Stimulated activated CD4-positive, alpha-beta T cell treated with anti-CD3 and anti-CD28 coated beads, Interleukin-12 subunit alpha, Interleukin-12 subunit beta, amount 100 ng/mL, for 24 hours (primary cell): ENCODE measurements at places on chromosomes 13 and 19.

- no peak for DNase-seq
These were observed 10.9 kb downstream of the PEG3 start for GRCh38 chr19:56829596-56829995.

DNA sequence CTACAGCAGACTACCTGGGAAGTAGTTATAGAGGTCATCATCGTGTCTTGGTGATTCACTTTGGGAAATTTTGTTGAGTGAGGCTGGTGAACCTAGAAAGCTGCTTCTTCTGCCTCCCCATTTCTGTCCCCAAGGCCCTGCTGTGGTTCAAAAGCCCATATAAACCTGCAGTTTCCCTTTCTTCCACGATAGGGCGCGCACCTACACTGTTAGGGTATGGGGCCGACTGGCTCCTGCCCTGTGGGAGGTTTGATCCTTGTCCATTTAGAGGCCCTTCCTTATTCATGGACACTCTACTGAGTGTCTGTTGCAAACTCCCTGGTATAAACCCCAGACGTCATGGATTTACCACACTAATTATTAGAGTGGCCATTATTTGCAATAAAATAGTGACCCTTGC, 191.8 kb downstream of the GGACT start:
- no peak for DNase-seq

DNA sequence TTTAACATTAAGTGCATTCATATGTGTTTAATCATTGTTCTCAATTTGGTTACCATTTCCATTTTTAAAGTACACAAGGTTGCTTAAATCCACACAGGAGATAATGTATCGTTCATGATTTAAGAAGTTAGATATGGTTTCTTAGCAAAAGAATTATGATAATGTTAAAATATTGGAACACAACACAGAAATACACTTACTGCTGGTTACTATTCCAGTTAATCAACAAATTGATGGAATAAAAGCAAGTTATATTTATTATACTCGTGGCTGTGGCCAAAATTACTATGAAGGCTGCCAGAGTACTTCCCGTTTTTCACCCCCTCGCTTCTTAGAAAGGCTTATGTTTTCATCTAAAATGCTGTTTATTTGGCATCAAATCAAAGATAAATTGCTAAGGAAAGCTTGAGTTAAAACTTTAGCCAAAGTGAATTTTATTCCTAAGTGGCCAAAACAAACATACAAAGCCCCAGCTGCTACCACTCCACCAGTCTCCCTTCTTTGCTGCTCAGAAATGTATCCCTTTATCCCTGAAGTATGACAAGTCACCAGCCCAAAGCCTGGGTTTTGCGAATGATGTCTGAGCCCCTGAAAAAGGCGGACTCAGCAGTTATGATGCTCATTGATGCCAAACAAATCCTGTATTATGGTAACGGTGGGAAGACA, 27.7 kb downstream of the LCP1 start:
- no peak for DNase-seq

DNA sequence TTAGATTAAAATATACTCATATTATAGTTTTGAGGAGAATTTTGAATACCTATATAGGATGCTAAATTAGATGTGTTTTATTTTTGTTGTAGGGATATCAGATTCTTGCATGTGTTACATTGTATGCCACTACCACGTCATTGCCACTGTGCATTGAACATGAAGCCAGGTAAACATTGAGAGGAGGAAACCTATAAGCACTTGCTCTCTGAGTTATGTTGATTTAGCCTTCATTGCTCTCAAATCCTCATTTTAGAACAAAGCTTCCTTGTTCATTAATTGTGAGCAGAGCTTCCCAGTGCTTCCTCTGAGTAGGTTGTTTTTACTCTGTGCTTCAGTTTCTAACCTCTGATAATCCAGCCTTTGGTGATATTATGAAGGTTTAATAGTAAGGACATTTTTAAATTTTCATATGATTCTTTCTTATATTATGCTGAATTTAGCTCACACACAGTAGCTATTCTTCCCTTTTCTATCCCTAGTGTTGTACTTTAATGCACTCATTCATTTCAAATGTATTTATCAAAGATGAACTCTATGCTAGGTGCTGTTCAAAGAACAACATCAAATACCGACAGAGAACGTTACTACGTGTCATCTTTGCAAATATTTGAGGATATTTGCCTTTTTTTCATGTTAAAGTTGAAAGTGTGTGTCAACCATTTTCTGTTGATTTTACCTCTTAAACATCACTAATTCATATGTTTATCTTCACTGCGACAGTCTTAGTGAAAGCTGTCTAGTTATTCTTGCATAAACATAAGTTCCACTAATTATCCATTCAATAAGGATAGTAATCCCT, 1448.0 kb upstream of the MIR17HG start:
- no peak for DNase-seq

DNA sequence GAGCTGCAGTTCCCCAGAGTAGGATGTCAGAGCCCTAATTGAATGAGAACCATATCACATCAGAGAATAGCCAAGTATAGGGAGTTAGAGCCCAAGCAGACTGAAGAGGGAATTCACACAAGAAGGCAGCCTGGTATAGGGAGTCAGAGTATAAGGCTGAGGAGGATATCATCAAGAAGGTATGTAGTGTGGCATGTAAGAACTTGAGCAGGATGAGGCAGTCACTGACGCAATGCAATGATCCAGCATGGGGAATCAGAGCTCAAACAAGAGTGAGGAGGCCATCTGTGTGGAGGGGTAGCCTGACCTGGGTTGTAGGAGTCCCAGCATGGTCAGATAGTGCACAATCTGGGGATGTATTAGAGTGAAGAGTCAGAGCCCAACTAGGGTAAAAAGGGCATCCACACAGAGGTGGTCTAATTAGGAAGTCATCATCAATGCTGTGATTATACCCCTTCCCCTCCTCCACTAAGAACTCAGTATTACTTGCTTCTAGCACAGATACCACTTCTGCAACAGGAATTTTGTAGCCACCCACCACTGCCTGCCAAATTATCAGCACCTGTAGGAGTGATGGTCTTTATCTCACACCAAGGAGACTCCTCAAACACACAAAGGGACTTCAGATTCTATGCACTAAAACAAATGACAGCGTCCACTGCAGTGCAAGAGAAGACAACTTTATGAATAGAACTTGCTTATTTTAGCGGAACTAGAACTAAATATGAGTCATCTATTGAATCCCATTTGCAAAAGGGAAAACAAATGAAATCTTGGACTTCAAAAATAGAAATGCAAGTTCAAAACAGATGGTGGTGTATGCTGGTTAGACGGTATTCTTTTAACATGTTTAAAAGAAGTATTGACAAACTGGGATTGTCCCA, 107.2 kb downstream of the FNDC3A start:
- DNase-seq, result no peak

- no peak for DNase-seq
These were observed 1255.8 kb downstream of the SLITRK5 start for GRCh38 chr13:88926890-88927502.

DNA sequence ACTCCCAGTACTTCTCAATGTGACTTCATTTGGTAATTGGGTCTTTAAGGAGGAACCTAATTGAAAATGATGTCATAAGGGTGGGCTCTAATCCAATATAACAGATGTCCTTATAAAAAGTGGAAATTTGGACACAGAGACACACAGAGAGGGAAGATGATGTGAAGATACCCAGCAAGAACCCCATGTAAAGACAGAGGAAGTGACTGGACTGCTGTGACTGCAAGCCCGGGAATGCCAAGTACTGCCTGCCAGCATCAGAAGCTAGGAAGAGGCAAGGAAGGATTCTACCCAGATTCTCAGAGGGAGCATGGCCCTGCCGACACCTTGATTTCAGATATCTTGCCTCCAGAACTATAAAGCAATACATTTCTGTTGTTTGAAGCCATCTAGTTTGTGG, 239.3 kb downstream of the KCTD12 start:
- DNase-seq, result no peak

GRCh38 chr19:16000024-16000663, 51.3 kb downstream of the OR10H4 start:
- no peak for DNase-seq

- DNase-seq, result no peak
These were observed 58.0 kb downstream of the PIBF1 start for GRCh38 chr13:72839831-72840426.

- DNase-seq, result peak; percentile 50
These were observed 2.7 kb upstream of the HNRNPL start for GRCh38 chr19:38852231-38853044.
